ENCODE measurements at places on chromosomes 3 and 15.

- DNase-seq: no peak
Measured at GRCh38 chr15:92870010-92870591, 30.0 kb upstream of the CHD2 start.

GRCh38 chr3:48468329-48468731, 21.8 kb downstream of the ATRIP start:
- DNase-seq: no peak

- DNase-seq: no peak
Measured at GRCh38 chr3:57066471-57066870, 6.0 kb downstream of the SPATA12 start.

GRCh38 chr3:155989536-155989935, 119.1 kb downstream of the GMPS start:
- DNase-seq: no peak

GRCh38 chr3:184570489-184570888, 8.9 kb downstream of the EPHB3 start:
- no peak for DNase-seq

DNA sequence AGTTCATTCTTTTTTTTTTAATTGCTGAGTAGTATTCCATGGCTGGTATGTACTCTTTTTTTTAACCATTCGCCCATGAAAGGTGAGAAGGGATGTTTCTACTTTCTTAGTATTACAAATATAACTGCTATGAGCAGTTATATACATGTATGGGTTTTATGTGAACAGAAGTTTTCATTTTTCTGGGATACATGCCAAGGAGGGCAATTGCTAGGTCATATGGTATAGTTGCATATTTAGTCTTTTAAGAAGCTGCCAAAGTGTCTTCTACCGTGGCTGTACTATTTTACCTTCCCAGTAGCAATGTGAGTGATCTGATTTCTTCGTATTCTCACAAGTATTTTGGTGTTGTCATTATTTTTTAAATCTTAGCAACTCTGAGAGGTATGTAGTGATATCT, 11.2 kb upstream of the KLHL40 start:
- no peak for DNase-seq

DNA sequence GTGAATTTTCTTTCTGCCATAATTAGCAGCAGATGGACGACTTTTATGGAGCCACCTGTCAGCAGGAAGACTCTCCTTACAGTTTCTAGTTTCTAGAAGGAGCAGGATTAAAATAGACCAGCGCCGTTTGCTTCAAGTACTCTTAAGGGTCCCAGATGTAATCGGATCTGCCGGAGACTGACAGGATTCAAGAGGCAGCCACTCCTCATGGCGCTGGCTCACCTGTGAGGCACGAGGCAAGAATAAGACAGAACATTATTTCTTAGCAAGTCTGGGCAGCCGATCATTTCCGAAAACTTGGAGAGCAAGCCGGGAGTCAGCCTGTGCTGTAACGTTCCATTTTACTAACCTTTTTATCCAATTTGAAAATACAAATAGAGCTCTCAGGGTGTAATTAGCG, 410.4 kb upstream of the RORA start:
- no peak for DNase-seq

GRCh38 chr3:161851941-161852566, 355.4 kb downstream of the OTOL1 start:
- DNase-seq: no peak

DNA sequence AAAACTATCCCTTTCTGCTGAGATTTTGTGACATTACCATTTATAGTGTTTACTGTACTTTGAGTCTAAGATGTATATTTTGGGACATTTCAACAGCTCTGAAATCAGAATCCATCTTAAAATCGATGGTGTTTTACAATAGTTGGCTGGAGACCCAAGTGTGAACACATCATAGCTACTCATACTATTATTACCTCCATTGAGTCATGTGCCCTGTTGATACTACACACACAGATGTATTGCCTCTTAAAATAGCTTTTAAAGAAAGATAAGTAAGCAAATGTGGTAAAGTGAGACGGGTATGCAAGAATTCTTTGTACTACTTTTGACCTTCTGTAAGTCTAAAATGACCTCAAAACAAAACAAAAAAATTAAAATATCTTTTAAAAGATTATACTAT, 6.7 kb downstream of the LMOD3 start:
- no peak for DNase-seq

DNA sequence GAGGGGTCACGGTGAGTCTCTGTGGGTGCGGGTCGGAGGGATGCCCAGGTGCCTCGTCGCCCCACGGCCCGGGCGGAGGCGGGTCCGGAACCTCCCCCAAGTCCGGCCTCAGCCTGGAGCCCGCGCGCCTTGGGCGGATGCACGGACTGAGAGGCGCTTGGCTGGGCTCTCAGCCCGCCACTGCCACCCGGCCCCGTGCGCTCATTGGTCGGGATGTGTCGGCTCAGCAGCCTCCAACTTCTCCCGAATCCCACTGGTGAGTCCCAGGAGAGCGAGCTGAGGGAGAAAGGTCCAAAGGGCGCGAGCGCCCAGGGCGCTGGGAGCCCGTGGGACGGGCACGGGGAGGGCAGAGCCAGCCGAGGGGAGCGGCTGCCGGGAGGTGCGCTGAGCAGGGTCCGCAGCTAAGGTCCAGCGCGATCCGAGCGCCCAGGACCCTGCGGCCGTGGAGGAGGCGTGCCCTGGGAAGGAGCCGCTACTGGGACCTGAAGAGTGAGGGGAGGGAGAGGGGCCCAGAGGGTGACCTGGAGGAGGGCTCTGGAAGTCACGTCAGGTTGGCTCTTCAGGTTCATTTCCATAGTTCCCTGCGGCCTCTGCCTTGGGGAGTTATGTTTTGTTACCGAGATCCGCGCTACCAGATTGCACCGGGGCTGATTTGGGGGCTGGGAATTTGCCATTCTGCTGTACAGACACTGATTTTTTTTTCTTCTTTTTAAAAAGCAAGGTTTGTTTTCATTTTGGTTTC, at the start of gene MME:
Gene MME (plus strand): TSS at position 574 of the 742 bp plus-strand sequence. CDS start 3,849 bp downstream, outside the sequence.
- no peak for DNase-seq

Data from stimulated activated CD4-positive, alpha-beta T cell treated with anti-CD3 and anti-CD28 coated beads, Interleukin-1b, Interleukin-23, amount 100 ng/mL, for 4 hours (primary cell).